Hindlimb muscle (tissue), 1 donor: ENCODE measurements at places on chromosomes 3 and 15.

- no peak for DNase-seq
These were observed 39.7 kb upstream of the RNU6-1 start for GRCh38 chr15:67879440-67880129.

GRCh38 chr3:45929042-45929679 lies 14.1 kb upstream of the CXCR6 start:
- peak; percentile 21 for DNase-seq

- DNase-seq: no peak
These were observed 219.9 kb downstream of the NLGN1 start for GRCh38 chr3:173617490-173617889.

DNA sequence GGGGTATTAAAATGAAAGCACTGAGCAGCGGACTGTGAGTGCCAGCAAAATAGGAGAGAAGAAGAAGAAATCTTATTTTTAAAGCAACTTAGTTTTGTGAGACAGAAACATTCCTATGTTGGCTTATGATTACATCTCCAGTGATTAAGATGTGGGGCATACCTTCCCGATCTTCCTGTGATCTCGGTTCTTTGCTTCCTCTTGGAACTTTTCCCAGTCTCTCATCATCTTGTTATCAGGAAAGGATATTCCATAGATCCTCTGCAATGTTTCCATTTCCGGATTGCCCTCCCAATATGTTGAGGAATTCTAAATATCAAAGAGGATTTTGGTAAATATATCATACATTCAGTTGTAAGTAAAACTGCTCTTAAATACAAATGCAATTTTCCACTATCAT lies 22.2 kb downstream of the TARS3 start:
- no peak for DNase-seq

- no peak for DNase-seq
These were observed 283.4 kb upstream of the ATP11B start for GRCh38 chr3:182509844-182510460.

- DNase-seq: no peak
These were observed 4.2 kb downstream of the MAPKBP1 start for GRCh38 chr15:41778521-41778920.

- no peak for DNase-seq
These were observed 5.3 kb downstream of the EIF5A2 start for GRCh38 chr3:170903123-170903522.

GRCh38 chr3:33131331-33132018 lies 17.7 kb downstream of the CRTAP start:
- DNase-seq: peak; percentile 36

DNA sequence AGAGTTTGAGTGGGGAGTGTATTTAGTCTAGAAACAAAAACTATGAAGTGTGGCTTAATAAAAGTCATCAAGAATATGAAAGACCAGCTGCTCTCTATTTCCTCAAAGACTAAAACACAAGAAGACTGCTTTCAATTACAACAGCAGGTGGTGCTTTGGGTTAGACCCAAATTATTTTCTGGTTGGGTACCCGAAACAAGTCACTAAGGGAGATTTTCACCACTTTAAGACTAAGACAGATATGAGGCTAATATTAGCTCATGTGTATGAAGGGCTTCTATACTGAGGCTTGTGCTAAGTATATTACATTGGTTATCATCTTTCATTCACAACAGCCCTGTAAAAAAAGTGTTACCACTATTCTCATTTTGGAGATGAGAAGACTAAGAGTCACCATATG lies 43.1 kb downstream of the COL8A1 start:
- no peak for DNase-seq

- DNase-seq: peak; percentile 27
These were observed 27.6 kb upstream of the RAB7A start for GRCh38 chr3:128698211-128699047.

- no peak for DNase-seq
These were observed 109.6 kb downstream of the ARRDC4 start for GRCh38 chr15:98070137-98070536.

- no peak for DNase-seq
These were observed 16.0 kb upstream of the ZNF710 start for GRCh38 chr15:89985111-89985510.

- DNase-seq: no peak
These were observed 245.9 kb upstream of the TOPAZ1 start for GRCh38 chr3:43995547-43996378.

GRCh38 chr3:136755192-136755591 lies 3.0 kb upstream of the STAG1 start:
- no peak for DNase-seq

GRCh38 chr3:123757281-123757940 lies 126.7 kb downstream of the MYLK start:
- peak; percentile 63 for DNase-seq

DNA sequence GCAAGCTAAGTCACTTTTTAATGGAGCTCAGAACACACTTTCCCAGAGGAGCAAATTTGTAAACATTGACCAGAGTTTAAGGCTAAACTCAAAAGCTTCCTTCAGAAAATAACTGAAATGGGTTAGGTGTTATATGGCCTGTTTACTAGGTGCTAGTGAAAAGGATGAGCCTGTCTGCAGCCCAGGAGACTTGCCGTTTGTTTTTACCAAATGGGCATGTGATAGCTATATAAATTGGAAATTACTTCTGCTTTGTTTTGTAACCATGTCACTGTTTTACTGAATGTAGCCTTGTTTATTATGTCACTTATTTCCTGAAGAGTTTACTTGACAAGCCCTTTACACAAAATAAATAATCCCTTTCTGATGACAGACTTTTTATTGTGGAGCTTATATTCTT lies 109.4 kb upstream of the THSD4 start:
- DNase-seq: no peak

DNA sequence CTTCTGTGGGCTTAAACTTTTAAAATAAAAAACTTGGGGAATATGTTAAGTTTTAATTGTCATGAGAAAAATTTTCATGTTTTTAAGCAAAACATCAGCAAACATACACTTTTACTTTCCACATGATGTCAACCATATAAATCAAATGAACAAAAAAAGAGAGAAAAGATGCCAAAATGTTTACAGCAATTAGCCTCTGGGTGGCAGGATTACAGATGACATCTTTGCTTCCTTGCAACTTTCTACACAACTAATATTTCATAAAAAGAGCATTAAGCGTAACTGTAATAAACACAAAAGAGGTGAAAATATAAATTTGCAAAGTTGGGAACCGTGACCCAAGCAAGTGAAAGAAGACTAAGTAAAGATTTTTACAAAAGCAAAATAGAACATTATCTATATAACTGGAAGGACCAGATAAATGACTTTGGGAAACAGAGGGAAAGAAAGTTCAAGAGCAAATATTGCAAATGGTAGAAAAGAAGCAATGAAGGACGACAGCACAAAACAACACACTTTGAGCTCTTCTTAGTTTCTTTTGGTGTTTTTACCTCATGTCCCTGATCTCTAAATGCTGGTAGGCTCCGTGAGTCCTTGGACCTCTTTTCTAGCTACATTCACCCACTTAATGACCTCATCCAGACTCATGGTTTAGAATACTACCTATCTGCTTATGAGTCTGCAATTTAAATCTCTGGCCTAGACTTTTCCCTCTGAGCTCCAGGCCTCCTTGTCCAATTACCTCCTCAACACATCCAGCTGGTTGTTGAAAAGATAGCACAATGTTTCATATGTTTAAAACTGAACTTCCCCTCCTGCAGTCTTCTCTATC lies 9.4 kb downstream of the TP53BP1 start:
- DNase-seq: peak; percentile 17

GRCh38 chr3:36681867-36682266 lies 82.5 kb downstream of the DCLK3 start:
- DNase-seq: no peak

DNA sequence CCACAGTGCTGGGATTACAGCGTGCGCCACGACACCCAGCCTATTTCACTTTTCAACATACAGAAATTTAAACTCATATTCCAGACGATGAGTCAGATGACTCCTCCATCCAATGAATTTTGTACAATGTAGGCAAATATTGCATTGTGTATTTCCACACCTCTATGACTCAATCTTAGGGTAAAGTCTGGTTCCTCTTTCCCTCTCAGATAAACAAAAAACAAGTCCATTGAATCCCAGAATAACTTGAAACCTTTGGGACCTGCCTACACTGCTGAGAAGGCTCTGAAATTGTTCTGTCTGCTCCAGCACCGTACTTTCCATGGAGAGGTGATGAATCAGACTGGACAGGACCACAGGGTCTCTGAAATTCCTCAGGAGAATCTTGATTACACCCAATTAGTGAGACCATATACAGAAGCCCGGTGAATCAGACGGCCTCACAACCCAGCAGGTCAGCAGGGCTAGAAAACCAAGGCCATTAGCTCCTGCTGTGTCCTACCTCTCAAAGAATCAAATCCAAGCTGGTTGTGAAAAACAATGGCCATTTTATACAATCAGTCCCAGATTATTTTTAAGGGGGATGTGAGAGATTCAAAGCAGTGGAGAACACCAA lies 112.6 kb downstream of the ERC2 start:
- no peak for DNase-seq

DNA sequence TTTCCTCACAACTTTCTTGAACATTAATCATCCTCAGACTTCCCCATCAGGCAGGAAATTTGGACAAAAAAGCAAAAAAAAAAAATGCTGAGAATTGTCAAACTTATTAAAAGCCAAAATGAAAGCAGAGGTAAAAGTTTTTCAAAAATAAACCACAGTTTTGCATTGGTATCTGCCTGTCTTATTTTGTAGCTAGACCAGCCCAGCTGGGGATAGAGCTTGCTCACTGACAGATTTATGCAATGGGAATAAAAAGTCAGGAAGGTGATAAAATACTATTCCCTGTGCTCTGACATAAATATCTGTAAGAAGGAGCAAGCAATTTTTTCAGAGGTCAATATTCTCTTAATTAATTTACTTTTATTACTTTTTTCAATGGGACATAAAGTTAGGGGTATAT lies 1006.7 kb upstream of the ALCAM start:
- DNase-seq: no peak

- no peak for DNase-seq
These were observed 917.1 kb downstream of the PLOD2 start for GRCh38 chr3:145243875-145244274.

- no peak for DNase-seq
These were observed 296 bp downstream of the TPRA1 start for GRCh38 chr3:127590282-127590592.

- no peak for DNase-seq
These were observed 416.5 kb upstream of the TGFBR2 start for GRCh38 chr3:30189900-30190299.

GRCh38 chr3:50194903-50195500 lies 3.6 kb downstream of the GNAT1 start:
- DNase-seq: no peak

DNA sequence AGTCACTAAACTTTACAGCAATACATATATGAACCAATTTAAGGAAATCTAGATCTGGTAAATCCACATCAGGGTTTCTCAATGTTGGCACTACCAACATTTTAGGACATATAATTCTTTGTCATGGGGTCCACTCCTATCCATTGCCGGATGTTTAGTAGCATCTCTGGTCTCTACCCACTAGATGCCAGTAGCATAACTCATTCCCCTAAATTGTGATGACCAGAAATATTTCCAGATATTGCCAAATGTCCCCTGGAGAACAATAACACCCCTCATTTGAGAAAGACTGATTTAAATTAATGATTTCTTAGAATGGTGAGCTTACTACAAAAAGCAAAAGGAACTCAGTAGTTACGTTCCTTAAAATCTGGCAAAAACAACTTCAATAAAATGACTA lies 23.1 kb upstream of the ANKRD28 start:
- DNase-seq: no peak

- no peak for DNase-seq
These were observed 165.3 kb downstream of the FMN1 start for GRCh38 chr15:33029109-33029652.

DNA sequence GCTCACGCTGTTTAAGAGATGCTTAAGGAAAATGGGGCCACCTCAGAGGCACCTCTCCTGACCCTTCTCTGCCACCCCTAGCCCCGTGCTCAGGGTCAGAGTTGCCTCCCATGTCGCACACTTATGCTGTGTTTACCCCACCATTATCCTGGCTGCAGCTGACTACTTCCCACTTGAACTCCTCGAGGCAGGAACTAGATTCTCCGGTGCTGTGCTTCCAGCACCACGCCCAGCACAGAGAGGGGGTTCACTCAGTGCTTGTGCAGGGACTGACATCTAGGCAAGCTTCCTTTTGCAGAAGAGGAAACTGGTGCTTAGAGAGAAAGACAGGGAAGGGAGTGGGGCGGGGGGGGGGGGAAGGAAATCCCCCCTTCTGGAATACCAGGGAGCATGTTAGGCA lies 340.1 kb downstream of the RORA start:
- no peak for DNase-seq
